Fibroblast of the aortic adventitia (primary cell): ENCODE measurements at places on chromosomes 7 and 10. TPM values are rescaled to one million over a fixed set of nuclear protein-coding genes. Genes with fewer than 3 reads are reported as not detected.

DNA sequence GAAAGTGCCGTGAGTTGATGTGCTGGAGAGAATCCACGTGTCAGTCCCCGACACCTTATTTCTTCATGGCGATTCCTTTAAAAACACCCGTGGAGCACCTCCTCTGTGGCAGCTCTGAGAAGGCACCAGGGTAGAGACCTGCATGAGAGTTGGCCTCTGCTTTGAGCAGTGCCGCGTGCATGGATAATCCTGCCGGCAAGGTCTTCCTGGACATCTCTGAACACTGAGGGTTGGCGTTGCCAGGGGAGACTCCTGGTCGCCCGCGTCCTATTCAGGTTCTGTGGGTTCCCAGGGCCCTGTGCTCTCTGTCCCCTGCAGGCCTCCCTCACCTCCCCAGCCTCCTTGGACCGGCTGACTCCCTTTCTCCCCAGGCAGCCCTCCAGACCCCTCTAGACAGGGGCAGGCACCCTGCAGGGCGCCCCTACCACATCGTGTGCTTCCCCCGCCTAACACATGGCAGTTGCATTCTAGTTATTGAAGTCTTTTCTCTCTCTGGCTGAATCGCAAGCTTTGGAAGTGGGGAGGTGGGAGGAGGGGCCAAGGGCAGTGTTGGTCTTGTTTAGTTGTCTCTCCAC lies 95.6 kb downstream of the MKI67 start:
- DNase-seq, result no peak

- DNase-seq, result peak; percentile 14
Measured at GRCh38 chr7:128137181-128137580, 103.9 kb upstream of the LEP start.

GRCh38 chr10:7889947-7890542 lies 71.7 kb downstream of the TAF3 start:
- DNase-seq, result no peak

The TUBAL3 gene
- not detected in 2 replicates for total RNA-seq

The HOXA1 gene
- total RNA-seq, result 0.72 TPM in 1 of 2 replicates, not detected in the other

DNA sequence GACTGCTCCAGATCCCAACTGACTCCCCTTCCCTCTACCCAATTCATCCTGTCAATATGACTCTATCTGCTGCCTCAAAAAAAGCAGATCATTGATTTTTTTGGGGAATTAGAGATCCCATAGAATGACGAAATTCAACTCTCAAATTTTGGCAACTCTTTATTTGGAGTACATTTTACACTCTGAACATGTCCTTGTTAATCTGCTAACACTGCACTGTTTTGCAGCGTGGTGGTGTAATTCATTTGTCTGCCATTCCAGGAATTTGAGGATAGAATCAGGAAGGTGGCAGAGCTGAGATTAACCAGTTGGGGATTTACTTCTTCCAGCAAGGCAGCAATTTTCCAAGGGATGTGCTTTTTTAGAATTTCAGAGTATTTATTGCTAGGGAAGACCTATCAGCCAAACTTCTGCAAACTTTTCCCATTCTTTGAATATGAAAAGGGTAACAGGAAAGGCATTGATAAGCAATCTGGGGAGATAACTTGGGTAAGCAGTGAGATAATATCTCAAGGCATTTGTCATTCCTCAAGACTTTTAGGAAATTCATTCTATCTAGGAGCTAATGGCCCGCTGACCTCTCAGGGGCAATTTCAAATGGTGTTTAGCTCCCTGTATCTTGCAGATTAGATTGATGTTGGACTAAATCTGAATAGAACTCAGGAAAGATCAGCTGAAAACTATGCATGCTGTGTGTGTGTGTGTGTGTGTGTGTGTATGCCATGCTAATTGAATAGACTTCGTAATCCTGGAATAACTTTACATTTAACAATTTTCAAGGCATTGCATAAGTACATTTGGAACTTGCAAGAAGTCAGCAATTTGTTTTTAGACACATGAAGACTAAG lies 9.7 kb downstream of the BAMBI start:
- DNase-seq, result peak; percentile 53

- peak; percentile 4 for DNase-seq
Measured at GRCh38 chr10:59595593-59595992, 114.1 kb downstream of the SLC16A9 start.

DNA sequence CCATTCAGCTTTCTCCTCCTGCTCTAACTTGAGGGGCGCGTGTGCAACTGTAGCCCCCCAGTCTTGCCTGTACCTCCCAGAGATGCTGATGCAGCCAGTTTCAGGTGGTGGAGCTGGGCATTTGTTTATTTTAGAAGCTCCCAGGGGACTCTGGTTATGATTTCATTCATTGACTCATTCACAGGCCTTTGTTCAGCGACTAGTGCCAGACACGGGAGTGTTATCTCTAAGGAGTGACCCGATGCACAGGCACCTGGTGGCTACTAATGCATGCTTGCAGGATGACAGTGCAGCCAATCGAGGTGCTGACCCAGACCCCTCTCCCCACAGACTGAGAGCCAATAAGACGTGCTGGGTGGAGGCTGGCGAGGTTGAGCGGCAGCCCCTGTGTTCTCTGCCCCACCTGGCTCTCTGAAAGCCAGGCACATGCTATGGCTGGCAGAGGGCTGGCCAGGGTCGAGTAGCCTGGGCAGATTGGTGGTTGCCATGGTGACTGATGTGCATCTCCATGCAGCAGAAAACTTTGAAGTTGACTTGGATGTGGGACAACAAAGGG lies 19.7 kb upstream of the SLC18A2 start:
- DNase-seq, result peak; percentile 24

The PNLIPRP1 gene
- not detected in 2 replicates for total RNA-seq

GRCh38 chr10:63157845-63158624 lies 24.9 kb downstream of the NRBF2 start:
- peak; percentile 96 for DNase-seq

The ANKRD1 gene
- total RNA-seq, result 1.4 and 4.9 TPM in 2 replicates

DNA sequence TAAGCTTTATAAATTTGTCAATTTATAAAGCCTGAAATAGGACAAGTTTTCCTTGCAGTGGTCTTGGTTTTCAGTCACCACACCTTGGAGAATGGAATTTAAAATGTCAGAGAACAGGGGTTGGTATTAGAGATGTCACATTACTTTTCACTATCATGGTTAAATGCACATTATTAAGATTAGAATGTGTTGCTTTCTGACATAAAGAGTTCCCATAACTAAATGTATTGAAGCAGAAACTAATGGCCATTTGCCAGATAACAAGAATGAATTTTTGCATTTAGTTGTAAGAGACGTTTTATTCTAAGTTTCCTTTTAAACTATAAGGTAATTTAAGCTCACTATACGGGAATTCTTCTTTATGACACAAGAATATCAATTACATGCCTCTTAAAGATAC lies 172.3 kb downstream of the ARL4A start:
- no peak for DNase-seq

- DNase-seq, result no peak
Measured at GRCh38 chr10:121416071-121416470, 182.2 kb downstream of the FGFR2 start.

DNA sequence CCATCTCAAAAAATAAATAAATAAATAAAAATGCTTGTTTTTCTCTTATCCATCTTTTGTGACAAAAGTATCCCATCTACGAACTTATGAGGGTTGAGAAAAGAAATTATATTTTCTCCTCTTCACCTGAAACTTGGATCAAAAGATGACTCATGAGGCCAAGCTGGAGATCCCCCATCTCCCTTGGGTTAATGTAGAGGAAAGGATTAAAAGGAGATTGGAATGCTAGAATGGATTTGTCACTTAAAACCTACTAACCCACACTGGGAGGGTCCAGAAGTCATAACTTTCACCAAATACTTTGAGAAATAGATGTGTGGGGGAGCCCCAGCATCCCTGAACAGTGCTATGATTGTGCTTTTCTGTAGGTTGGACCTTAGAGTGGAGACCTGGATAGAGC lies 46.3 kb upstream of the PIK3CG start:
- DNase-seq, result no peak

The LDB3 gene
- under 0.01 TPM in 1 of 2 replicates, not detected in the other for total RNA-seq

The CRHR2 gene
- not detected in 2 replicates for total RNA-seq

- no peak for DNase-seq
Measured at GRCh38 chr10:49353026-49353894, 42.6 kb downstream of the DRGX start.

The PNLIPRP3 gene
- total RNA-seq, result not detected in 2 replicates

DNA sequence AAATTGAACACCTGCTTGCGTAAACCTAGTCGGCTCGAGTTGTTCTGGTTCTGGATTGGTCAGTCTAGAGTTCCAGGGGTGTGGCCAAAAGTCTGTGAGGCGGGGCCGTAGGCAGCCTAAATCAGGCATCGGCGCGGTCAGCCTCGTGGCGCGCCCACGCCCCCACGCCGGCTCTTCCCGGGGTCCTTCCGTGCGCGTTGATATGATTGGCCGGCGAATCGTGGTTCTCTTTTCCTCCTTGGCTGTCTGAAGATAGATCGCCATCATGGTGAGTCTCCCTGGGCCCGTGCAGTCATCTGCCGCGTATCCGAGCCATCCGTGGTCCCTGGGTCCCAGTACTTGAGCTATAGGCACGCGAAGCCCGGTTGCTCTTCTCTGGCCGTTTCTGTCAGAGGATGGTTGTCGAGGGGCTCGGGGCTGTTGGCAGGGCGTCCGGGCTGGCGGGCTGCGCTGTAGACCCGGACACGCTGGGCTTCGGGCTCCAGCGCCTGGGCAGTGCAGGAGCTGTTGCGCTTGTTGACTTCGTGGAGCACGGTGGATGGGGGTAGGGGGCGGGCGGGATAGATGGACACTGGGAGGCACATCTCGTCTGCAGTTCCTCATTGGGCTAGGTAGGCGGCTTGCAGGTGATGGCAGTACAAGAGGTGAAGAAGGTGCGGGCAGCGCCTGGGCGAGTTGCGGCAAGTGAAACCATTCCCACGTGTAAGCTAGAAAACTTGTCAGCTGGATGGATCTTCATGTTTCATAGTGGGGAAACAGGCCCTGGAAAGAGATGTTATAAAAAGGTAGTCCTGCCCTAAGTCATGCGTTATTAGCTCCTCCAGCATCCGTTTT lies at the start of gene RPS24:
Gene RPS24 (plus strand): TSS at position 227 of the 834 bp plus-strand sequence. CDS start 39 bp downstream, at position 266.
- DNase-seq, result peak; percentile 97

The SLC39A12 gene
- not detected in 2 replicates for total RNA-seq

- DNase-seq, result no peak
Measured at GRCh38 chr10:112338957-112339356, 35.0 kb upstream of the ACSL5 start.

The MEIG1 gene
- total RNA-seq, result not detected in 2 replicates

GRCh38 chr7:1745018-1745532 lies 75.0 kb downstream of the ELFN1 start:
- no peak for DNase-seq

- no peak for DNase-seq
Measured at GRCh38 chr7:51062222-51062987, 254.2 kb downstream of the COBL start.

DNA sequence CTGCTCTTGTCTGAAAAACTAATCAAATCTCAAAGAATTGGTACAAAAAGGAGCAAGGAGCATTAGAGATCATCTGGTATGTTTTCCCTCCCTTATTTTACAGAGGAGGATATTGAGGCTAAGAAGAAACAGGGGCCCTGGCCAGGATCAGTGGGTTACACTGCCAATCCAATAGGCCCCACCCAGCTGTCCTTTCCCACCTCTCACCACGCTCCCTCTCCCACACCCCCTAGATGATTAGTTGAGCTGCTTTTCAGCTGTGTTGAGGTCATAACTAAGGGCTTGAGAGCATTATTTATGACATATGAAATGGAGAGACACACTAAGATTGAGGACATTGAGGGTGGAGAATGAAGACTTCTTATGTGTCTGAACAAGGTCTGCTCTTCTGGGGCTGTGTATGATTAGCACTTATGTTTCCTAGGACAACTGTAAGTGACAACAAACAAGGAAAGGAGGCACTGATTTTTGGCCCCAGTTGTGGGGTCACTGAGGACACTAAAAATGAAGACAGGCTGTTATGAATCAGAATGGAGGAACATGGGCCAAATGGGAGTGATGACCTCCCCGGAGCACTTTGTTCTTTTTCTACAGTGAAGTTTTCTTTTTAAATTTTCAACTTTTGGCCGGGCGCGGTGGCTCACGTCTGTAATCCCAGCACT lies 26.5 kb downstream of the VWA2 start:
- peak; percentile 42 for DNase-seq

DNA sequence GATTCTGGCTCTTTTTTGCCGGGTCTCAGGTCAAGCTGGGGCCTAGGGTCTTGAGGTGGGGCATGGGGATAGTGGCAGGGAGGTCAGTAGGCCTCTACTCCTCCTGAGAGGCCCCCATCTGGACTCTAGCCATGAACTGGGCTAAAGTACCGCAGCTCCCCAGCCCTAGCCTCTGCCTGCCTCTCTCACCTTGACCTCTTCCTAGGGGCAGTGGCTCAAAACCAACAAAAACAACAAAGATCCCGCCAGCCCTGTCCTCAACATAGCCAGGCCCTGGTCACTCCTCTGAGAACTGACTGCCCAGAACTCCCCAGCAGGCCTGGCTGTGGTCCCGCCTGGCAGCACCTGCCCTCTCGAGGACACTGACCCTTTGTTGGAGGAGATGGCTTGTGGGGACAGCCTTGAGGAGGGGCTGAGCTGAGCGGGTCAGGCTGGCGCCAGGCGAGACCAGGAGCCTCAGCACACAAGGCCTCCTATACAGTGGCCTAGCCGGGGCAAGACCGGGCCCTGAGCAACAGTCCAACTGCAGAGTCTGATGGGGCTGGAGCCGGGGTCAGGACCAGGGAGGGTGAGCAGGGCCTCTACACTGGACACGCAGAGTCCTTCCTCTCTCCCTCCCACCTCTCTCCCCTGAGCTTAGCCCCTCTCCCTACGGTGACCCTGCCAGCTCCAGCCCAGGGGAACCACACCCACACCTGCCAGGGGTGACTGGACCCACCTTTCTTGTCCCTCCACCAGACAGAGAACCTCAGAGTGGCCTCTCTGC lies 11.6 kb upstream of the PPIF start:
- DNase-seq, result no peak

GRCh38 chr7:130951976-130952876 lies 218.2 kb upstream of the KLF14 start:
- DNase-seq, result no peak

DNA sequence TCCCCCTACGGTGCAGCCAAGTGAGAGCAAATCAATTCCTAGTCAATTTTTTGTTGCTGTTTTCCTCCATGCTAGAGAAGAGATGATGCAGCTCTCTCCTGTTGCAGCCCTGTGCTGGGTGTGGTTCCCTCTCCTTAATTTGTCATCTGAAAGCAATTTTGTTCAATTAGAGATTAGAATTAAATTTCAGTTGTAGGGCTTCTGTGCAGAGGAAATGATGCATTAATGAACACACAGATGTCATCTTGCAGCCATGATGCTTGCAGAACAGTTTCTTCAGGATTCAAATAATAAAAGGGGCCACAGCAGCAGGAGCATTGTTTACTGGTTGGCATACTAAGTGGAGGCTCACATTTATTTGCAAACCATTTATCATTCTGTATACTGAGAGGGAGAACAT lies 266.0 kb downstream of the AUTS2 start:
- no peak for DNase-seq
